ENCODE measurements at places on chromosomes 11 and 22.

DNA sequence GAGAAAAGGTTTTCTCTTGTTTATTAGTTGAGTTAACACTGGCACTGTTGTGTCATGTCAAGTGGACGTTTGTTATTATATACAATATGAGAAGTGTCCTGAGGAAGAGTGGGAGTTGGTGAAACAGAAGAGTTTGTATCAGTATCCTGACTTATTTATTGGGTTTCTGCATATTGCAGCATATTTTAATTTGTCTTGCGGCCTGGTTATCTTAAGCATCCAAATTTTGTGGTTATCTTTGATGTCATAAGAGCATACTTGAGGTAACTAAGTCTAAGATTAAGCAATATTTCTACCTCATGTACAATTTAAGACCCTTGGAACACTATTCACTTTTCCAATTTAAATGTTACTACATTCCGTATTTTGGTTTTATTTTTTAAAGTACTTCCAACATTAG is 103.5 kb downstream of the DDX10 start:
- DNase-seq: no peak

GRCh38 chr22:34702279-34702678 is 363.7 kb upstream of the ISX start:
- DNase-seq: no peak

DNA sequence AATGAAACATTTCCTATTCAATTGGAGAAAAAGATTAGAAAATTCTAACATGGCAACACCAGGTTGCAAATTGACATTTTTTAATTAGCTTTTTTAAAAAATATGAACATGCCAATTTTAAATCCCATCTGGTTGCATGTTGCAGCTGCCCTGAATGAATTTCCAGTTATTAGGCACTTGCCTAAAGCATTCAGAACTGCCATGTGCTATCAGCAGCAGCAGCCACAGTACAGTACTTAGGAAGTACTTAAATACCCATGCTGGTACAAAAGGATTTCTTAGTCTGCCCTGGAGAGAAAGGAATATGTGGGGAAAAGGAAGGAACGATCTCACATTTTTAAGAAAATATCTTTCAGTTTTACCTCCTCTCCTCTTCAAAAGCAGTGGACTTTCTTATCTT is 46.2 kb downstream of the FAM168A start:
- no peak for DNase-seq

DNA sequence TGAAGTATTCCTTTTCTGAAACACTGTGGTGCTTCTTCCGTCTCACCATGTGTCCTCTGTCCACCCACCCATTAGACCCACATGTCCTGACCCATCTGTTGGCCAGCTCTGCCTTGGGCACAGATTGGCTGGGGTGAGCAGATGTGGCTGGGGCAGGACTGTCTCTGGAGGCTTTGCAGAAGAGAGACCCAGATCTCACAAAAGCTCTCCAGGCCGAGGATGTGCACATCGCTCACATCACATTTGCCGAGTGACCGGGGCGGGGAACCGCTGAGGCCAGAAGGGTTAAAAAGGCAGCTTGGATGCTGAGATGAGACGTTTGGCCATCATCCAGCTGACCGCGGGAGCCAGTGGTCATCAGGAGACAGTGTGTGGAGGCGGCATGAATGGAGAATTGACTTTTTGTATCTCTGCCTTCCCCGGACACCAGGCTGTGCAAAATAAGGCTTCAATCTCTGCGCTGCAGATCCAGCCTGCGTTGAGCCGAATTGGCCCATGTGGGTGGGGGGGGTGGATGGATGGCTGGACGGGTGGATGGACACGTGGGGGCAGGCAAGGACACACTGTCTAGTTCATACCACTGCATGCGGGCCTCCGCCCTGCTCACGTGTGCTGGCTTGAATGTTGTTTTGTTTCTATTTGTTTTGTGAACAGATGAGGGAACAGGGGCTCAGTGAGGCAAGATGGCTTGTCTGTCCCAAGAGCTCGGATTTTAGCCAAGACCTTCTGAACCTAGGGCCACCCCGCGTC is 6.1 kb downstream of the IFITM10 start:
- no peak for DNase-seq

GRCh38 chr11:11899401-11899800 is 57.6 kb downstream of the USP47 start:
- DNase-seq: no peak

- DNase-seq: no peak
Measured at GRCh38 chr22:30556388-30556787, 9.8 kb upstream of the SEC14L6 start.
